Activated naive CD4-positive, alpha-beta T cell (primary cell): ENCODE measurements at places on chromosomes 4 and X.

DNA sequence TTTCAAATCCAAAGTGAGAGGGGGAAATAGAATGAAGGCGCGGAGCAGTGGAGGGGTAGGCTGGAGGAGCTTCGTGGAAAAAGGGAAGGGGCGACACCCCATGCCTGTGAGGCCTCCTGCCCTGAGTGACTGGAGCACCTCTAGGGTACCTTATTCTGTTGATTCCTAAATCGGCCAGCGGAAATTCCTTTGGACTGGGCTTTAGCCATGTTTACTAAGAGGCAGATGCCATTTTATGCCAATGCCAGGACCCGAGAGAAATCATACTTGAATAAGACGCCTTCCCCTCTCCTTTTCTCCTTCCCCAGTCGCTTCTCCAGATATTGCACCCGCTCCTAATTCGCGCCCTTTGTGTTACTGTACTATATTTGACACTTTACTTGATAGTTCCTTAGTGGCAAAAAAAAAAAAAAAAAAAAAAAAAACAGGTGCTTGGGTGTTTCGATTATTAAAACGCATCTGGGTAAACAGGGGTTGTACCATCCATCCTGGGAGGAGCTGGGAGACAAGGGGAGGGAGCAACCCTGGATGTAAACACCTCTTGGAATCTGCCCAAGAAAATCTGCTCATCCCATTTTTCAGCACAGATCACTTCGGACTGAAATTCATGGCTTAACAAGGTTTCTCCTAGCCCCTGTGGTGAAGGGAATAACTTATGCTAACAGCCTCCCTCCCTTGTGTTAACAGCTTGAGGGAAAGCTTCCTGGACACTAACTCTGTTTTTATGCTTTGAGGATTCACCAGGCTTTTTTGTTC lies 1.5 kb downstream of the BMP3 start:
- DNase-seq = no peak

DNA sequence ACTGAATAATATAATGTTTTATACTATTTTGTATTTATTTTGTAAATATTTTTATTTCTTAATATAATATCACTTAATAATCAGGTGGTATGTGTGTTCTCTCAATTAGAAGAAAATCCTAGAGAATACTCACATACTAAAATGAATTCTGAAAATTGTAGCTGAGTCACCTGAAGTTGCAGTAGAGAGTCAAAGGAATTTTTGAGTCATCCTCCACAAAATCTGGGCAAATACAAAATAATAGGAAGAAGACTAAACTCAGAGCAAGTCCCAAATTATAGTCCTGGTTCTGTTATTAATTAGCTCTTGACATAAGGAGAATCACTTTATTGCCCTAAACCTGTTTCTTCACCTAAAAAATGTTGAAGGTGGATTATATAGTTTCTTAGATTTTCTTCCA lies 57.8 kb downstream of the SPATA4 start:
- DNase-seq = no peak

- DNase-seq = no peak
Observed at GRCh38 chr4:120446051-120446567, 379.5 kb upstream of the MAD2L1 start.

DNA sequence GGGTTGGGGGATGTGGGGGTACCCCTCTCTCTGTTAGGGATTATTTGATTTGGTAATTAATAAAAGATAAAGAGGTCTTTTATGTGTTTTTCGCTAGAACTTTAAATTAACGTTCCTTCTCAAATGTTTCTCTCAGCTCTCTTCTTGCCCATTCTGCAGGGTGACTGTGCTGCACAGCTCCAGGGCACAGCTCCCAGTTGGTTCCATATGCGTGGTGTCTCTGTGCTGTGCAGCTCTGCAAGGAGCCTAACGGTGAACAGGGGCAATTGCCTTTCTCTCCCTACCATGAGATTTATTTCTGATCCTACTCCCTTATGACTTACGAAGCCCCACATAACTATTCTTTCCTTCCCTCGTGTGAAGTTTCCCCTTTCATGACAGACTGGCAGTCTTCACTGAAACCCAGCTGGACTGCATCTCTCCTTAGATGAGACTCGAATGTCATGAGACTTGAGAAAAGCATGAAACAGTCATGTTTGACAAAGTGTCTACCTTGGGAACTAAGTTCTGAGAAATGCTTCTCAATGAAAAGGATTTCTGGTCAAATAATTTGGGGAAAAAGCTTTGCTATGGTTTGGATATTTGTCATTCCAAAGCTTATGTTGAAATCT lies 50.2 kb upstream of the SPRY1 start:
- DNase-seq = no peak

- DNase-seq = no peak
Observed at GRCh38 chr4:1109898-1110506, 3.4 kb downstream of the RNF212 start.

DNA sequence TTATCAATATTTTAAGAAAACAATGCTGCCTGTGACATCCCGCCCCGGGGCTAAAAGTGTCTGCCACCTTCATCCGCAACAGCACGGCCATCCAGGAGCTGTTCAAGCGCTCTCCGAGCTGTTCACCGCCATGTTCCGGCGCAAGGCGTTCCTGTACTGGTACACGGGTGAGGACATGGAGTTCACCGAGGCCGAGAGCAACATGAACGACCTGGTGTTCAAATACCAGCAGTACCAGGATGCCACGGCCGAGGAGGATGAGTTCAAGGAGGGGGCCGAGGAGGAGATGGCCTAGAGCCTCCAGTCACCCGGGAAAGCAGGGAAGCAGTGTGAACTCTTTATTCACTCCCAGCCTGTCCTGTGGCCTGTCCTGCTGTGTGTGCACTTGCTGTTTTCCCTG lies 12.1 kb upstream of the KLHL13 start:
- DNase-seq = no peak

GRCh38 chr4:48853604-48854394 lies 22.9 kb downstream of the OCIAD1 start:
- no peak for DNase-seq

DNA sequence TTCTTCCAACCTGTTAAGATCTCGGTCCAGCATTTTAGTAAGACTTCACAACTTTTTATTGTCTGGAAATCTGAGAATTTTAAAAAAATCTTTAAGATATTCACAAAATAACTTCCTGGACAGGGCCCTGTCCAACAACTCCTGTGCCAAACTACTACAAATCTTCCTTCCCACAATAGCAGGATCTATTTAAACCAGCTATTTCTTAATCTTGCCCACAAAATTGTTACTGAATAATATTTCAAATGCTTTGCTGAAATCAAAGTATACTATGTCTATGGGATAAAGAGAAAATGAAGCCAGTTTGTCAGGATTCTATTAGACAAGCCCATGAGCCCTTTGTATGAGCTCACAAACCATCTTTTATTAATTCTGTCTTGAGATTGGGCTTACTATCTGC lies 104.1 kb upstream of the DDIT4L start:
- no peak for DNase-seq

- no peak for DNase-seq
Observed at GRCh38 chr4:136800248-136800647, 732.0 kb downstream of the PCDH18 start.

GRCh38 chr4:7587433-7588405 lies 153.0 kb upstream of the PSAPL1 start:
- DNase-seq = no peak

DNA sequence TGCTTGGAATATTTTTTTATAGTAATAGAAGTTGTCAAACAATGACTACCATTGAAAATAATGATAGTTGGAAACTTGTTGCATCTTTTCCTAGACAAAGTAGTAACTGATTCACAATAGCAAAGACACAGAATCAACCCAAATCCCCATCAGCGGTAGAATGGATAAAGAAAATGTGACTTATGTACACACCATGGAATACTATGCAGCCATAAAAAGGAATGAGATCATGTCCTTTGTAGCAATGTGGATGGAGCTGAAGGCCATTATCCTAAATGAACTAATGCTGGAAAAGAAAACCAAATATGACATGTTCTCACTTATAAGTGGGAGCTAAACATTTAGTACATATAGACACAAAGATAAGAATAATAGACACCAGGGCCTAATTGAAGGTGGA lies 49.7 kb downstream of the ATP10D start:
- no peak for DNase-seq

DNA sequence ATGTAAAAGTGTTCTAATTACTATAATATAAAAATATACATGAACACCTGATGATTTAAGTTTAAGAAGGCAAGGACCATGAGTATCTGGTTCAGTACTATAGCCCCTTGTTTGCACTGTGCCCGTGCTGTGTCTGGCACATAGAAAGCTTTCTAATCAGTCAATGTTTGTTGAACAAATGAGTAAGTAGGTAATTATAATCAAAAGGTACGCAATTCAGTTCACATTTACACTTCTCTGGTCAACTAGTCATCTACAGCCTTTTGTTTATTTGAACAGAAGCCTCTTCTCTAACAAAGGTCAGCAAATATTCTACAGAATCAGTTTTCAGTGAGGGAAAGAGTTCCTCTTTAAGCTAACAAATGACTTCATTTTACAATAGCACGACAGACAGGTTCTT lies 523.3 kb downstream of the SMARCA1 start:
- no peak for DNase-seq

DNA sequence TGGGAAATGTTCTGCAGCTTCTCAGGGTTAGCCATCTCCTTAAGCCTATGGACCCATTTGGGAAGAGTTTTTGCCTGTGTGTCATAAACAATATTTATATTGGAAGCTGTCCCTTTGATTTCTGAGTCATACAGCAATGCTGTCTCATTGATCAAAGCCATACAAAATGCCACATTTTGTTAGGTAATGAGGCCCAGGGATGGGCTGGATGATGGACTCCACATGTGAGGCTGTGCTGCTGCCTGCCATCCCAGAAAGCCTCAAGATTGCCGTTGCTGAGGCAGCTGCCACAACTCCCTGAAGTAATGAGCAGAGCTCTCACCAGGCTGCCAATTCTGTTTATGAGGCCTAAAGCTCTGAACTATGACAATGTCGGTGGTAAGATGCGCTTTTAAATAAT lies 12.2 kb upstream of the GJB1 start:
- DNase-seq = no peak

DNA sequence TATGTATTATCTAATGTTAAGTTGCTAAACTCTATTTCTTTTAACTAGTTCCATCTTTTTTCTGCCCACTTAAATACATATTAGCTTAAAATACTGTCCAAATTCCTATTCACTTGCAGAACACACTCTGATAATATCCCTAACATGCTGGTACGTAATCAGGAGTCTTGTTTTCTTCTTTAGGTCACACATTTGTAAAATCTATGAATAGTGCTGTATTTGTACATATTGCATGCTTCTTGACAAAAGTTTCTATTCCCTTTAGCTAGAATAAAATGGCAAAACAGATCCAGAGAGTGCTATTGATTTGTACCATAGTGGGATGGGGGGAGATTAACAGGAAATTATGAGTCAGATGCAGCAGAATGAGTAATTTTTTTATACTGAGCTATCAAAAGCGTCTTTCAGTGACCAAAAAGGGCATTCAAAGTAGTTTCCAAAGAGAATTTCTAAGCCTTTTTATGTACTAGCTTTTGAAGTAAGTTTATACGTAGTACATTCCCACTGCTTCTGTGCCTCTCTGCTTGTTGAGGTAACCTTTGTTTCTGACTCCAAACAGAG lies 126.5 kb downstream of the PTPN13 start:
- no peak for DNase-seq

GRCh38 chr4:87734084-87734483 lies 65.3 kb upstream of the IBSP start:
- DNase-seq = no peak
